ENCODE measurements at places on chromosomes 5 and 9.

DNA sequence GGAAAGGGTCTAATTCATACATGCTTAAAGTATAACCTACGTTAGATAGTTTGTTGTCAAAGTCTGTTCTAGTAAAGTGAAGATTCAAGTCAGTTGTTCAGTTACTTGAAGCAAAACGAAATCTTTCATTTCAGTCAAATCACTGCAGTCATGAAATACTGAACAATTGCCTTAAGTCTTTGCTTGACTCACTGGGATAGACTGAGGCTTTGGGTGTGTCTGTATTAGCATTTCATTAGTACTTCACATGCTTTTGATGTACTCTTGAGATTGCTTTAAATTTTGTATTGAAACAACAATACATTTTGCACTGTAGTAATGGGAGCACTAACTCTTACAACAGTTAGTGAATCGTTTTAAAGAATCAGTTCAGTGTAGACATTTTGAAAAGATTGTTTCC is 4.0 kb upstream of the CMYA5 start:
- DNase-seq: no peak

- DNase-seq: no peak
Measured at GRCh38 chr5:93532370-93532769, 48.6 kb downstream of the NR2F1-AS1 start.

- DNase-seq: no peak
Measured at GRCh38 chr9:130921300-130921988, 17.6 kb downstream of the FIBCD1 start.

- peak; percentile 29 for DNase-seq
Measured at GRCh38 chr9:21465859-21466518, 16.1 kb downstream of the IFNE start.

DNA sequence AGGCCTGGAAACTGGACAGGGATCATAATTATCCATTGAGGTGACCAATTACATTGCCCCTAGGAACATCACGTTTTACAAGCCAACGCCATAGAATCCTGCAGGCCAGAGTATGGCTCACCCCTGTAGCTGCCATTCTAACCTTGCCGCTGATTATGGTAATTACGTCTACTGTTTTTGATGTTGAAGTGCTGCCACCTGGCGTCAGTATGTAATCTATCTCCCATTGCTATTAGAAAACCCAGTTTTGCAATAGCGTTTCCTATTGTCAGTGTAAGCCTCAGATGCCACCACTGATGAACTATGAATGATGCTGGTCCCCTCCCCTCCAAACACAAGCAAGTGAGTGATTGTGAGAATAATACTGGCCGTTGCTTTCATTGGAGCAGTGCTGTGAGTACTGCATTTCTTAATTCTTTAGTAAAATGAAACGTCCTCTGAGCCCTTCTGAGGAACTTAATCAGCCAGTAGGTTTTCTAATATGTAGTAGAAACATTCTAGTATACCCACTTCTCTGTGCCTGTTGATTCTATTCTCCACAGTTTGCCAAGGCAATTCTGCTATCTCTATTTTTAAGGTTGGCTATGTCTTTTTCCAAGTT is 100.5 kb upstream of the NMUR2 start:
- DNase-seq: no peak

- DNase-seq: no peak
Measured at GRCh38 chr5:66041627-66042026, 102.5 kb upstream of the SREK1 start.

DNA sequence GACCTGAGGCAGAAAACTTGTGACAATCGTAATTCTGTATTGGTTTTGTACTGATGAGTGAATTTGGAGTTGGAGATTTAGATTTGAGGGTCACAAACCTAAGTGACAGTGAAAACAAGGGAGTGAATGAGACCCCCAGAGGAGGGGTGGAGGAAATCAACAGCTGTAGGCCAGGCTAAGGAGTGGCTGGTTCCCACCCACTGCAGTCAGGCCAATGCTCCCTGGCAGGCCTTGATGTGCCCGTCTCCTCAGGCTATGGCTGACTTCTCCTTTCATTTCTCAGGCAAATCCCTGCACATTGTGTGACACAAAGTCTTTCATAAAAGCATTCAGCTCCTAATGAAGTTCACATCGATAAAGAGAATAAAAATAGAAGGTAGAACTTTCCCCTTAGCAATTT is 557.6 kb downstream of the CETN3 start:
- DNase-seq: no peak

- DNase-seq: no peak
Measured at GRCh38 chr9:134192951-134193731, 28.8 kb upstream of the RNU6ATAC start.

GRCh38 chr9:79396168-79396567 is 175.6 kb upstream of the TLE4 start:
- no peak for DNase-seq

DNA sequence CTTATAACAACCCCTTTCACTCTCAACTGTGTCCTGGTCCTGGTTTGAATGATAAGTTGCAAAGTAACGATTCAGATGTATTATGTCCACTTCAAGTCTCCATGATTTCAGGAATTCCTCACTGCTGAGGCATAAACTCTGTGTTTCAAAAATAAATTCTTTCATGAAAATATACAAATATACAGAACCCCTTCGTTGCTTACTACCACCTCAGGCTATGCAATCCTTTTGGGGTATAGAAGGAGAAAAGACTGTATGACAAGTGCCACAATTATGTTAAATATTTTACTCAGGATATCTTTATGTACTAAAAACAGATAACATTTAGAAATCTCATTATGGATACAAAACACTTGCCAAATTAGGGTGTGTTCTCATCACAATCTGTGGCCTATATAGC is 190.7 kb downstream of the KCTD16 start:
- DNase-seq: peak; percentile 26

- no peak for DNase-seq
Measured at GRCh38 chr9:114518599-114519022, 13.3 kb upstream of the WHRN start.

DNA sequence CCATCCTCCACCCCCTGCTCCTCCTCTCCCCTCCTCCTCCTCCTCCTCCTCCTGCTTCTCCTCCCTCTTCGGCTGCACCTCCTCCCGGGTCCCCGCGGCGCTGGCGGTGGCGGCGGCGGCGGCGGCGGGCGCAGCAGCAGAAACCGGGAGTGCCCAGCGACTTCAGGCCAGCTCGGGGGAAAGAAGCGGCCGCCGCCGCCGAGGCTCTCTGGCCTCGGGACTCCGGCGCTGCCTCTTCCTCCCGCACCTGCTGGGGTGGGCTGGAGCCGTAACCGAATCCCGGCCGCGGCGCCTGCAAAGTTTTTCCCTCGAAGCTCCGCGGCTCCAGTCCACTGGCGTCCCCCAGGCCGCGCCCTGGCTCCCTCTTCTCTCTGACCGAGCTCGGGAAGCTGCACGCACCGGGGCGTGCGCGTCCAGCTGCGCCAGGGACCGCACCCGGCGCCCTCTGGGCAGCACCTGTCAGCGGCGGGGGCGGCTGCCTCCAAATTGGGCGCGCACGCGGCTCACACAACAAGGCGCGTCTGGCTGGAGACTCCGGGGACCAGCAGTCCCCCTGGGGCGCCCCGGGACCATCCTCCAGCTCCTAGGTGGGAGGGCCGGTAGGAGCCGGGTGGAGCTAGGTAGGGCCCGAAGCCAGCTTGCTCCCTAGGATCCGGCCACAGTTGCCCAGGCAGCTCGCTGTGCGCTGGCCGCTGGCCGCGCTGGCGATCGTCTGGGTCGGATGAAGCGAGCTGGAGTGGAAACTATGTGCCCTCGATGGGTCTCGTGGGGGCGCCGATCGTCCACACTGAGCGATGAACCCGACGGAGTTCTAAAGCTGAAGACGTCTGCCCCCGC is at the start of gene MCTP1:
Gene MCTP1 (minus strand): TSS at position 523 of the 837 bp plus-strand sequence.
- no peak for DNase-seq

DNA sequence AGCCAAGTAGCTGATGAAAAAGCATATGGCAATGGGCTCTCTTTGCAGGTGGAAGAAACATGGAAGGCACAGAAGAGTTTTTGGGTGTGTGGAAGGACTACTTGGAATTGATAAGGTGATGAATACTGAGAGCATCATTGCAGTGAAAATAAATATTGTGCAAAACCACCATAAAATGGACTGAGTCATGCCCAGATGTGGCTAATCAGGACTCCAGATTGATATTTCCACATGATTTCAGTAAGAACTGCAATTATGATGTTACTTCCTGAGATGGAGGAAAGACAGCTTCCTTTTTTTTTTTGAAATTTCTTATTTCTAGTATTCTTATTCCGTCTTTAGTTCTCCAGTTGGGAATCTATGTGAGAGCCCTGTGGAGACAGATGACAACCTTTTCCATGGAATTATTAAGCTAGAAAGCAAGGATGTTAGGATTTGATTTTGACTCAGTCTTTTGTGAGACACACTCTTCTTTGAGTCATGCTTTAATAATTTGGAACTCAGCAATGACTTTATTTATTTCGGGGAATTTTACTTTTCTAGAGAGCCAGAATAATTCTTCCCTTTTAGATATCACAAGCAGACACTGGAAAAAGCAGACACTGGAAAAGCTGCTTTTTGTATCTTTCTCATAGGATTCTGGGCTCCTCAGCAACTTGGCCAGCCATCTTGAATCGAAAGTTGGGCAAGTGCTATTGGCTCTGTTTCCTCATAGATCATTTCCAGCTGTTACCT is 94.2 kb upstream of the VCAN start:
- no peak for DNase-seq

DNA sequence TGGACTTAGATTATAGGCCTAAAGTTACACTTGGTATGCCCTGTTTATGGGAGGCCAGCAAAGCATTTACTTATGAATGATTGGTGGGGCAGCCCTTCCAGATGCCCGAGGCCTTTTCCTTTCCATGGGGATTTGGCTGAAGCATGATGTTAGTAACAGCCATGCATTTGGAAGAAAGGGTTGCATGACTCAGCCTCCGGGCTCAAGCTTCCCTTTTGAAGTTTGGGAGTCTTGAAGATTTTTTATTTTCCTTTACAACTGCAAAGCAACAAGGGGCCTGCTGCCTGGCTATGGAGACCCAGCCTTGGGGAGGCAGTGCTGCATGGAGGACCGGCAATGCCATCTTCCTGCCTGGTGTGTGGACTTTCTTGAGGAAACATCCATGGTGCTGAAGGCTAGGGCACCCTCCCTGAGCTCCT is 244.7 kb downstream of the ICE1 start:
- no peak for DNase-seq

DNA sequence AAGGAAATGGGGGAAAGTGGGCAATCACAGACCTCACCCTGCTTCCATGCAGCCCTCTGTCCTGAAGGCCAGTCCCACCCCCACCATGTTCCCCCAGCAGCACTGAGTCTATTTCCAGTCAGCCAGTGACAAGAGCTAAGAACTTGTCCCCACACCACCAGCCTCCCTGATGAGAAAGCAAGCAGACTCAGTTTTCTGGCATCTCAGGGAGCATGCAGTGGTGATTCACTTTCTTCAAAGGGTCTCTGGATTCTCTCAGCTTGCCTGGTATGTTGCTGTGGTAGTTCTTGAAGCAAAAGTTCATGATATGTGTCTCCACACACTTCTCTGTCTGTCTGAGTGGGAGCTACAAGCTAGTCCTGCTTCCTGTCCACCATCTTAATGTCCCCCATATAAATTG is 799.9 kb upstream of the TYRP1 start:
- DNase-seq: no peak

DNA sequence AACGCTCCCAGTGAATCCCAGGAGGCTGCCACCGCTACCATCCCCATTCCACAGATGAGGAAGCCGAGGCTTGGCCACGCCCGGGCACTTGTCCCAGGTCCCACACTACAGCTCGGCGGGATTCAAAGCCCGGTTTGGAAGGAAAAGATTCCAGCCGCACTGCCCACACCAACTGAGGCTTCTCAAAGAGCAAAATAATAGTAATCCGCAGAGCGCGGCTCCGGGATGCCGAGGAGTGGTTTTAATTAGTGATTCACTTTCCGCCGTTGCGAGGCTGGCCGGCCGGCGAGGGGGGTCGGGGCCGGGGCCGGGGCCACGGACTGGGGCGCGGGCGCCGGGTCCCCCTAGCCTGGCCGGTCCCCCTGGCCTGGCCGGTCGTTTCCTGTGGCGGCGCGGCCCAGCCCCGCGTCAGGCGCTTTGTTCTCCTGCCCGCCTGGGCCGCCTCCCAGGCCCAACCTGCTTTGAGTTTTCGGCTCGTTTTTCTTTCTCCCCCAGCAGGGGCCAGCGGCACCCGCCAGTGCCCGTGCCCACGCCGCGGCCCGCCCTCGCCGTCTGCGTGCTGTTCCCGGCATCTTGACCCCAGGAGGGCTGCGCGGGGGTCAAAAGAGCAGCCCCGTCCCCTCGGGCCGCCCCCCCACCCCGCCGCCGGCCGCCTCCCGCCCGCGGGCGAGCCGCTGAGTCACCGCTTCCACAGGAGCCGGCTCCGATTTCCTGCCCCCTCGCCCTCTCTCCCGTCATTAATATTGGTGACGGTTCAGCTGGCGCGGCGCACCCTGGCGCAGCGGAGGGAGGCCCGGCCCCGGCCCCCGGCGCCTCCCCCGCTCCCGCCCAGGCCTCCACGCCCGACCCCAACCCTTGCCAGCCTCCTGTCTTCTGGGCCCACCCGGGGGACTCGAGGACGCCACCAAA is 31.2 kb downstream of the FGF18 start:
- no peak for DNase-seq

- no peak for DNase-seq
Measured at GRCh38 chr5:17151686-17152085, 65.7 kb upstream of the BASP1 start.

DNA sequence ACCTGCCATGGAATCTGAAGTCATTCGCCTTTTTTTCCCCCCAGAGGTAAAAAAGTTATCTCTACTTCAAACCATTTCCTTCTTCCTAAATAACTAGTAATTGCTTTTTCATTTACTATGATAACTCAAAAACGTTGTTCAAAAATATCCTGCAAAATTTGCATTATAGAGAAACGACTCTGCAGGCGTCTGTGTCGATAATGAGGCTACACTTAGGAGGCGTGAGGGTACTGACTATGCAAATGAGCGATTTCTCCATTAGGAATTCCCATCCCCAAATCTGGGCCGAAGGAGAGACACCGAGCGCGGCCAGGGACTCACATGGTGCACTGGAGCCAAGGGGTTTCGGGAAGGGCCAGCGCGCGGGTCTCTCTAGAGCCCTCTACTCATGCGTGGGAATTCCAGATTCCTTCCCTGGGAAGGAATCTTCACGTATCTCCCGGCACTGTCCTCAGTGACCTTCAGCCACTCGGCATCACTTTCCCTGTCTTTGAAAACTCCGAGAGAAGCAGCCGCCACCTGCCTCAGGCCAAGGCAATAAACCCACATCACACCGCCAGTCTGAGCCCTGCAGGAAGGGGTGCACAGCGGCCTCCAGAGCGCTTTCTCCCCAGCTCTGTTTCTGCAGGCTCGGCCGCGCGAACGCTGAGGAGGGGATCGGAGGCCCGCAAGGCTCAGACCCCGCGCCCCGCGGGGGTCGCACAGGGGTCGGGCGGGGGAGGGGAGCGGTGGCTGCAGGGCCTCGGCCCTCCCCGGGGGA is 718 bp upstream of the DENND4C start:
- no peak for DNase-seq

GRCh38 chr9:131668439-131669268 is 71.2 kb downstream of the RAPGEF1 start:
- DNase-seq: peak; percentile 19
